ENCODE measurements at places on chromosomes 3 and 15.

DNA sequence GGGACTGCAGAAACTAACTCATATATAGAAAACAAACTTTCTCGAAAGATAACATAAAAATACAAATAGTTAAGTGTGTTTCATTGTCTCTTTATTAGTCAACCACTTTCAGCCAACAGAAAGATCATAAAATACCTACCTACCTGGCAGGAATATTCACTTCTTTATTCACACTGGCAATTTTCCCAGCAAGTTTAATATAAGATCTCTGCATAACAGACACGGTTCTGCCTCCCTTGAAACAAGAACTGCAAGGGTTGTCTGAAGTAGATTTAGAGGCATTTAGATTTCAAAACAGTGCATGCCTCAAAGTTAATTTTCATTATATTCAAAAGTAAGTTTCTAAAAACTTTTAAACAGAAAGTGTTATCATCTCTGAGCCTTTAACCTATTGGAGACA is 7.1 kb downstream of the NPTN start:
- DNase-seq, result no peak

DNA sequence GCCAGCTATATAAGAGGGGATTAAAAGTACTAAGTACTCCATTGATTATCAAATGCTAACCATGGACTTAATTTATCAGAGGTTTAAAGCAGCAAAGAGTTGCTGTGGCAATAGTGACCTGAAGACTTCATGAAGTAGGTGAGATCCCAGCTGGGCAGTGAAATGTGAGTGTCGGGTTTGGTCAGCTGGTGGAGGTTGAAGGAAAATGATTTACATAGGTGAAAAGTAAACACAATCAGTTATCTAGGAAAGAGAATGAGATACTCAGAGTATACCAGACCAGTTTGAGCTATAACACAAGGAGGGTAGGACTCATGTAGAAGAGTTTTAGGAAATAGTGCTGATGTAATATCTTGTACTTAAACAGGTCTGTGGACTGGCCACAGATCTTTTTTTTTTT is 16.5 kb upstream of the FBXO22 start:
- DNase-seq, result no peak

- no peak for DNase-seq
These were observed 10.9 kb downstream of the ZBTB47 start for GRCh38 chr3:42664438-42664803.

DNA sequence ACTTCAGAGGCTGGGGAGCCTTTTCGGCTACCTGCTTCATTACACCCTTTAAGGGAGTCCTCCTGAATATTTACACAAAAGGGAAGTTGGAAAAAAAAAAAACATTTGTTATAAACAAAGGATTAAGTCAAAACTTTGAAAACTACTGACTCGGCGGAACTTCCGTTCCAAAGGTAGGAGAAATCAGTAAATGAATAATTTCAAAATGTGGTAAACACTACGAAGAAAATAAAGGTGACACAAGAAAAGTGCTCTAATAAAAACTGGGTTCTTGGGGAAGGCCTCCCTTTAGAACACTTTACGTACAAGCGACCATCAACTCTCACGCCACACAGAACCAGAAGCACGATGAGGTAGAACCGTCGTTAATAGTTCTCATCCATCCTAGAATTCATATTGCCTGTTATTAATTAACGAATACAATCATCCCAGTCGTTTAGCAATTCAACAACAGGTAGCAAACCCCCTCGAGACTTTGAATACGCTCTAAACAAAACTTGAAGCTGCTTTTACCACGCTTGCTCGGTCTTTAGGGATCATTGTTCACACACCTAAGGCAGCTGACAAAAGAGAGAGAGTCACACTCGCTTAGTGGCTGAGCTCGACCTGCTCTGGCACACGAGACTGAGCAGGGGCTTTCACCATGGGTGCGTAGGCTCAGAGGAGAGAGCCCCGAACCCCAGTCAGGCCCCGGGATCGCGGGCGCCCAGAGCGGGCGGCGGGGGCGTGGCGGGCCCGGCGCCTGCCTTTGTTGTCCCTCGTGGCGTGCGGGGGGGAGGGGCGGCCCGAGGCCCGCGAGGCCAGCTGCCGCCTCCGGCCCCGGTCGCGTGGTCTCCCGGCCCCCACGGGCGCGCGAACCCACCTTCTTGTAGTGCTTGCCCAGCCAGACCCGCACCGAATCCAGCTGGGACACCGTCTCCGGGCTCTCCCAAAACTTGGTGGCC is 680 bp downstream of the SMARCC1 start:
- DNase-seq, result peak; percentile 84

DNA sequence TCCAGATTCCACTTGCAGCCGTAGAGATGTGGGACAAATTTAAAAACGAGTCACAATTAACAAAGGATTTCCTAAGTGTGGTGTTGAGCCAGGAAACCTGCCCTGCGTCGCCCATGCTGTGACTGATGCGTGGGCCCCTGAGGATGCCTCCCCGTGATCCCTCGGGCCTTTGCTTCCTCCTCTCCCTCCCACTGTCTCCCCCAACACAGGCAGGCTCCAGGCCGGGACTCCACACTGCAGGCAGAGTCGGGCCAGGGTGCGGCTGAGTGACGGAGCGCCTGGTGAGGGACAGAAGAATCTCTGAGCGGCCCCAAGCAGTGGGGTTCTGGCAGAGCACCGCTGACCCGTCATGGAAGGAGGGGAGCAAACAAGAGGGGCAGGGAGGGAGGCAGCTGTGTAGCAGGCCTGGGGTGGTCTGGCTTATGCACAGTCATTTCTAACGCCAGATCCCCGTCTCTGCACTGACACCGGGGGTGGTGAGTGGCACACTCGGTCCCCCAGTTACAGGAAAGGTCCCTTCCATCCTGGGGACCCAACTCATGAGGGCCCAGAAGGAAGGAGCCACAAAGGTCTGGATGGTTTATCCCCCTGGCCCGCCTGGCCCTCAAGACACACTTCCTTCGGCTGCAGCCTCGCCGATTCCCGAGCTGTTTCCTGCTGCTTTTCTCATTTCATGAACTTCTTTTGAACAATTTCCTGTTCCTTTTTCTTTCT is 91.0 kb downstream of the XXYLT1 start:
- no peak for DNase-seq

DNA sequence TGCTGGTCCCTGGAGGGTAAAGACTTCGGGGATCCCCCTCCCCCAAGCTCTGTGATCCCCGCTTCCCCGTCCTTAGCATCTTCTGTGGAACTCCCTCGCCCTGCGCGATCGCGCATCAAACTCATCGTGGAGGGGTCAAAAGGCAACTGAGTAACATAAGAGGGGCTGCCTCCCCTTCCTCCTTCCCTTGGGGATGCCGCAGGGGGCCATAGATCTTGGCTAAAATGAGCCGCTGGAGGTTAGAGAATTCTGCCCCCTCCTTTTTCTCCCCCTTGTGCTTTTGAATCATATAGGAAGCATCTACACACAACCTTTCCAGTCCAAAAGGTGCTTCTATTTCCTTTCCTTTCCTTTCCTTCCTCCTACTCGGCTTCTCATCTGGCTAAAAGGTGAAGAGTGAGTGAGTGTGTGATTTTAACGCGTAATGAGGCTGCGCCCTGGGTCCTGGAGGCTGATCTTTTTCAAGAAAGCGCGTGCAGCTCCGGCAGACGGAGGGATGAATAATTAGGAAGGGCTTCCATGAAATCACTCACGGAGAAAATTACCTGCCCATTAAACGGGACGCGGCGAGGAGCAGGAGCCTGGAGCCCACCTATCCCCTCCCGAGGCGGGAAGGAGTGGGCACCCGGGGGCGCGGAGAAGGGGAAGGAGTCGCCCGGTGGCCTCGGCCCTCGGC is 831 bp upstream of the ROBO2 start:
- no peak for DNase-seq

GRCh38 chr3:32467333-32468070 is 35.1 kb downstream of the CMTM6 start:
- DNase-seq, result peak; percentile 80

GRCh38 chr3:4772171-4772804 is 206.9 kb upstream of the BHLHE40 start:
- DNase-seq, result peak; percentile 90

GRCh38 chr3:32553459-32553858 is 17.2 kb downstream of the DYNC1LI1 start:
- no peak for DNase-seq

DNA sequence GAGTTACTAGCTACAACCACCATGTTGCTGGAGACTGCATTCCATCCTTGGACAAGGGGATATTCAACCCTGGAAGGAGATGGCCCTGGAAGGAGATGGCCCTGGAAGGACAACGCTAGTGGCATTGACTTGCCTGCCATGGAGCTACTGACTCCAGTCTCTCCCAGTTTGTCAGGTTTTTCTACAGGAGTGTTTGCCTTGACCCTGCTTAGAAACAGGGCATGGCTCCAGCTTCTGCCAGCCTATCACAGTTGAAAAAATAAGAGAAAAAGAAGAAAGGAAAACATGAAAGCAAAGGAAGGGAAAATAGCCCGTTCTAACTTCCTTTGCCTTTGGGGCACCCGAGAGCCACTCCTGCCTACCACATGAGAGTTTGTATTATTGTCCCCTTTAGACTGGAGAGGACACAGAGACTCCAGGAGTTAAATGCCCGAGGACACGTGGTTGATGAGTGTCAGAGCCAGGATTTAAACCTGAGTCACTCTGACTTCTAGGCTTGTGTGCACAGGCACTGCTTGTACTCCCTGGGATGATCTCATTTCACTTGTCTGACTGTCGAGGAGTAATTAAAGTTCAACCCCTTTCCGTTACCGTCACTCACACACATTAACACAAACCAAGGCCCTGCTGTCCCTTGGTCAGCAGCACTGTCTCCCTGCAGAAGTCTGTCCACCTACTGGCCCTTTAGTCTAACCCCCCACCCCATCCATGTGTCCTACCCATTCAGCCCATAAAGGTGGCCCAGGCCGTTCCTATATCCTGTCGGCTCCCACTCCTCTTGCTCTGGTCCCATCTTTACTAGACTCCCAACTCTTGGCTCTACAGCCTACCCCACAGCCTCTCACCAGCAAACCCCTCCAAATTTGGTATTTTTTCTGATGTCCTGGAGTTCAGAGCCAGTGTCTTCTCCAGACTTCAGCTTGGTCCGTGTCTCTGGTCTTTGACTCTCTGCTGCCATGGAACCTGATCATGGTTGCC is 46.1 kb downstream of the C2CD4A start:
- DNase-seq, result no peak

- DNase-seq, result no peak
These were observed 89.6 kb downstream of the CHST2 start for GRCh38 chr3:143208976-143209714.

DNA sequence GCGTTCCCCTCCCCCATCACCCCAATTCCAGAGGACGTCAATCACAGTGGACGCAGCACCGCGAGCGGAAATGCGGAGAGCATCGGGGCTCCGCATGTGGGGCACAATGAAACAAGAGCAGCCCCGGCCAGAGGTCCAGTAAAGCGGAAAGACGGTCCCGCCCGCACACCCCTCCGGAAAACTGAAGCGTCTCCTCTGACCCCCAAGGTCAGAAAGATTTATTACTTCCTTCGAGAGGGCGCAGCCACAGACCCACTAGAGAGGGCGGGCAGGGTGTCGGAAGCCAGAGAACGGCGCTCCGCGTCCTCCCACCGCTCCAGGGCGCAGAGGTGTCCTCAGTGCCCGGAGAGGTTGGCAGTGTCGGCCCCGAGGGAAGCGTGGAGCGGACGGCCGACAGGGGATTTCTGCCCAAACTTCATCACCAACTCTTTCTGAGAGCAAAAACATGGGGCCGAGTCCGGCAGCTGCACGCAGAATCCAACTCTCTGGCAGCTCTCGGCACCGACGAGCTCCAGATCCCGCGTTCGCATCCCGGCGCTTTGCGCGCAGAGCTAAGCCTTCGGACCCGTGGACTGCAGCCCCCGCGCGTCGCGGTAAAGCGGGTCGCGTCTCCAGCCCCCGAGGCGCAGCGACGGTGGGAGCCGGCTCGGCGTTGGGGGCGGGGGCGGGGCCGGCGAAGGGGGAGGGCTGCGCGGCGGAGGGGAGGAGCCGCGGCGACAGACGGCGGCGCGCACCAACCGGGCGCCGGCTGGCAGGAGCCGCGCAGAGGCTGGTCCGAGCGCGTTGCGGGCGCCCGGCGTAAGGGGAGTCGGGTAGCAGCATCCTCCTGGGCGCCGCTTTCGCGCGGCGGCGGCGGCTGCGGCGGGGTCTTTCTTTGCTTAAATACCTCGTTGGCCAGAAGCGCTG is at the start of gene CHST2:
Gene CHST2 (plus strand): TSS at position 763 of the 906 bp plus-strand sequence. CDS start 1,046 bp downstream, outside the sequence.
- DNase-seq, result peak; percentile 45

- no peak for DNase-seq
These were observed 247.4 kb upstream of the TBL1XR1 start for GRCh38 chr3:177444696-177445095.

DNA sequence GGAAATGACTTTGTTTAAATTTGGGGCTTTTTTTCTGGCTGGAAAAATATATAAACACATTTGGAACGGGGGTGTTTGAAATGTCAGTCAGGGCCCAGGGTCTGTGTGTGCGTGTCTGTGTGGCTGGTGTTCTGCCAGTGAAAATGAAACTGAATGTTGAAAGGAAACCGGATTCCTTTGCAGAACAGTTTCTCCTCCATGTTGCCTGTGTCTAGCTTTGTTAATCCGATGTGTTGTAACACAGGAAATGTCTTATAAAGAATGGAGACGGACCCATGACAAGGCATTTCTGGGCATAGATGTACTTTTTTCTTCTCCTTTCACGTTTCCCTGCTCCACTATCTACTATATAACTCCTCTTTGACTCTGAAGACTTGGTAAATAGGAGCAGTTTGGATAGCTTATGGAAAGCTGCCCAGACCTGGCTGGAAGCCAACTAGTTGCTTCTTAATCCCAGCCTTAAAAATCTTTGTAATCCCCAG is 2.8 kb downstream of the SQOR start:
- peak; percentile 73 for DNase-seq

DNA sequence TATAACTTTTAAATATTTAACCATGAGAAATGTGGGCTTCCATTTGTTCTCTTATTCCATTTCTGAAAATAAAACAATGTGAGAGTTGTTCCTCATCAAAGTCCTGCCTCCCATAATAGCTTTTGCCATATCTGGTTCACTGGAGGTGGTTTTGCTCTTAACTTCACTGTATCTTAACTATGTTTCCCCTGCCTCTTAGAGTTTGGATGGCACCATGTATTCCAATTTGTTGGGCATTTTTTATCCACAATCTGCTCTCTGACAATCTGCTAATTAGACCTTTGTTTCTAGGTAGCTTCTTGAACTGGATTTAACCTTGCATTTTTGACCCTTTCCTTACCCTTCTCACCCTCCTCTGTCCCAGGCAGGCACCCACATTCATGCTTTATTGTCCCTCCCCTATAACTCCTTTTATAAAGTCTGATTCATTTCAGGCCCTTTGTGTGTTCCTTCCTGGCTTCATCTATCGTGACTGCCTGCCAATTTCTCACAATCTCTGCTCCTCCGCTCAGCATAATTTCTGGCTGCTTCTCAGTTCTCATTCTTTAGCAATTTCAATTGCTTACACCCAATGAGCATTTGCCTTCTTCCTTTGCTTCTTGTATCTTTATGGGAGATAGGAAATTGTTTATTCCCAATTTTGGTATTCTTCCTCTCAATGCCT is 144.2 kb upstream of the ARHGEF26 start:
- no peak for DNase-seq

DNA sequence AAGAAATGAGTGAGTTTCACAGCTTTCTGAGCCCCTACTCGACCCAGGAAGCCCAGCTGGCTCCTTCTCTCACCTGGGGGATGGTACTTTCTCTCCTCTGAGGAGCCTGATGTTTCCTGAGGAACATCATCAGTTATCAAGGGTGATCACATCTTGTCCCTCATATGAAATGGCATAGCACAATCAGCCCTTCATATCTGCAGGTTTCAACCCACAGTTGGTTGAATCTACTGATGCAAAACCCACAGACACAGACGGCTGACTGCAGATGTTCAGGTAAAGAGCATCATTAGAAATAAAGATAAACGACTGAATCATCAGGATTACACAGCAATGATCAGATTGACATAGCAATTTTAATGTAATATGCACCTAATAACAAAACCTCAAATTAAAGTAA is 93.6 kb upstream of the OSTN start:
- DNase-seq, result no peak

GRCh38 chr3:114436182-114436581 is 142.4 kb downstream of the TIGIT start:
- DNase-seq, result no peak
